ENCODE measurements at places on chromosomes 4 and X. TPM values are rescaled to one million over a fixed set of nuclear protein-coding genes. Genes with fewer than 3 reads are reported as not detected.

IL13RA2 gene
- polyA plus RNA-seq = 0.58 TPM

ZNF41 gene
- polyA plus RNA-seq = 11.2 TPM

TIMM8A gene
- polyA plus RNA-seq = 18.6 TPM

ODAM gene
- polyA plus RNA-seq = 1.3 TPM

SLC9B2 gene
- polyA plus RNA-seq = 7.8 TPM

FANCB gene
- polyA plus RNA-seq = 3.5 TPM

PALLD gene
- polyA plus RNA-seq = 183 TPM

UGT2B10 gene
- not detected for polyA plus RNA-seq

GCNA gene
- polyA plus RNA-seq = 2.1 TPM

MGARP gene
- polyA plus RNA-seq = not detected

PITX2 gene
- polyA plus RNA-seq = 2.9 TPM

STK26 gene
- polyA plus RNA-seq = 7.1 TPM

MSN gene
- polyA plus RNA-seq = 233 TPM

MGAT4D gene
- not detected for polyA plus RNA-seq

FOXO4 gene
- 24.2 TPM for polyA plus RNA-seq

MTTP gene
- 14.3 TPM for polyA plus RNA-seq

ZNF630 gene
- 3.9 TPM for polyA plus RNA-seq

ZFYVE28 gene
- 3.7 TPM for polyA plus RNA-seq

FAM47A gene
- not detected for polyA plus RNA-seq

SMIM43 gene
- polyA plus RNA-seq = 0.44 TPM

RIBC1 gene
- polyA plus RNA-seq = 5.6 TPM

SAGE1 gene
- polyA plus RNA-seq = not detected

STAG2 gene
- 100 TPM for polyA plus RNA-seq

UGT8 gene
- polyA plus RNA-seq = 44.6 TPM

ARAP2 gene
- polyA plus RNA-seq = 7.7 TPM

TCEAL6 gene
- not detected for polyA plus RNA-seq

CFAP99 gene
- 0.84 TPM for polyA plus RNA-seq

DGKK gene
- polyA plus RNA-seq = 9.0 TPM

HS6ST2 gene
- 22.3 TPM for polyA plus RNA-seq

IL3RA gene
- 14.8 TPM for polyA plus RNA-seq

GLRA3 gene
- 0.03 TPM for polyA plus RNA-seq

HPGD gene
- polyA plus RNA-seq = 81.7 TPM

UNC5C gene
- polyA plus RNA-seq = 42.0 TPM

SMIM10L2A gene
- polyA plus RNA-seq = 12.8 TPM

PLAC8 gene
- polyA plus RNA-seq = 3.0 TPM

CD38 gene
- polyA plus RNA-seq = 0.73 TPM

ASMT gene
- 0.53 TPM for polyA plus RNA-seq

FSTL5 gene
- 3.4 TPM for polyA plus RNA-seq

CRMP1 gene
- 49.1 TPM for polyA plus RNA-seq

USP26 gene
- polyA plus RNA-seq = not detected

STATH gene
- polyA plus RNA-seq = 0.44 TPM

USP51 gene
- 12.7 TPM for polyA plus RNA-seq

TMEM35A gene
- 8.1 TPM for polyA plus RNA-seq

NDNF gene
- polyA plus RNA-seq = 58.8 TPM

TRIM2 gene
- polyA plus RNA-seq = 85.8 TPM

COX7B2 gene
- polyA plus RNA-seq = not detected

SLC6A8 gene
- 61.9 TPM for polyA plus RNA-seq

FHIP1A gene
- polyA plus RNA-seq = 6.2 TPM

MAGEA12 gene
- not detected for polyA plus RNA-seq

LDB2 gene
- 78.2 TPM for polyA plus RNA-seq

POU3F4 gene
- 9.0 TPM for polyA plus RNA-seq

LIMCH1 gene
- 111 TPM for polyA plus RNA-seq

GPC3 gene
- polyA plus RNA-seq = 934 TPM

RBM47 gene
- 91.3 TPM for polyA plus RNA-seq

GPR82 gene
- 0.21 TPM for polyA plus RNA-seq

SMARCA1 gene
- polyA plus RNA-seq = 109 TPM

HMGN5 gene
- 37.0 TPM for polyA plus RNA-seq

TMPRSS11B gene
- polyA plus RNA-seq = not detected

RASGEF1B gene
- polyA plus RNA-seq = 10.5 TPM

BMX gene
- polyA plus RNA-seq = 0.80 TPM
